ENCODE measurements at places on chromosomes 3 and 15.

DNA sequence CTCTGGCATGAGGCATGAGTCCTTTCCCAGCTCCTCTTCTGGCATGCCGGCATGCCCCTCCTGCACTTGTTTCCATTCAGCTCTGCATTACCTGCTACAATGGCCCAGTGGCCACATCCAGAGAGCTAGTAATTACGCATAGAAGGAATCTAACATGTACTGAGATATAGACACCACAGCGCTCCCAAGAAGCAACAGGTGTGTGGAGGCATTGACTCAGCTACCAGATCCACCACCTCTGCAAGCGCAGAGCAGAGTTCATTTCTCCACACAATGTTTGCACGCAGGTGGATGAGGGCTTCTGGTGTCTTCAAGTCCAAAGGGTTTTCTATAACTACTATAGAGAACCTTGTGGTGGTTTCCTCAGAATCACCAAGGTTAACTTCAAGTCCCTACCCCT is 4.2 kb downstream of the MOBP start:
- DNase-seq = no peak

DNA sequence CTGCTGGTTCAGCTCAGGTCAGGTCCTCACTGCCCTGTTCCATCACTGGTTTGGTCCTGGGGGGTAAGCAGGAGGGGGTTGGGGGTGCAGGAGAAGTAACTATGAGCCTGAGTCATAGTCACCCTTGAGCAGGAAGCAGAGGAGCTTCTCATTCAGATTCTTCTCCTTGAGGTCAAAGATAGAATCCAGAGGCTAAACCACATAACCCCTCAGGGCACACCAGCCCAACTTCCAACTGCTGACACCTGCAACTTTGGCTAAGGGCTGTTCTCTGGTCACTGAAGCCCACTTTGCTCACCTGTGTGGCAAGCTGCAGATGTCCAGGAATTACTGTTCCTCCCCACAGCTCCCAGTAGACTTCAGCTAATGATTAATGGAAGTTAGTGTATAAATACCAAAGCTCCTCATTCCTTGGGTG is 48.8 kb upstream of the LRRFIP2 start:
- peak; percentile 34 for DNase-seq

DNA sequence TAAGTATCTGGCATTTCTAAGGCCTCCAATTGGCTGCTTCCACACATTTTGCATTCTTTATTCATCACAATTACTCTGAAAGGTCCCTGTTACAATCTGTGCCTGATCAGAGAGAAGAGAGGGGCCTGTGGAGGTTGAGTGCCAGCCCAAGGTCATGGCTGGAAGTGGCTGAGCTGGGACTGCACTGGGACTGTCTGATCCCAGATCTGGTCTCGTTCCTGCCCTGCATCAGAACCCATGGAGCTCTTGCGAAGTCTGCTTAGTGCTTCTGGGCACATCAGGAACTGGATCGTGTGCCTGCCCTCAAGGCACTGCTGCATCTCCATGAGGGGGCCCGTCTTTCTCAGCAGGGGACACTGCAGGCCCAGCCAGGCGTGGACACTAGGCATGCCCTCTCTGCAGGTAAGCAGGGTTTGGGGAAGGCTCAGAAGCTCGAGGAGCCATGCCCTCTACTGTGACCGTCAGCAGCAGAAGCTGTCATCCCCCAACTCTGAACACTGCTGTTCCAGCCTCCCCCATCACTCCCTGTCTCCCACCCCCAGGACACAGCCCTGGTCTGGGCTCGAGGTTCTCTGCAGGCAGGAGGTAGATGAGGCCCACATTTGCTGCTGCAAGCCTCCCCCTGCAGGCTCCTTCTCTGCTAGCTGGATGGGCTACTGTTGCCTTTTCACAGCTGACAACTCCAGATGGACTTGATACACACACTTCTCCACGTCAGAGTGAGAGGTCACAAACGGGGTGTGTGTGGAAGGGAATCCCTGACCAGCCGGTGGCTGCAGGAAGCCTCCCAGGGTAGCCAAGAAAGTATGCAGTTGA is 96.5 kb upstream of the PRR23E start:
- no peak for DNase-seq

- DNase-seq = no peak
These were observed 39.4 kb downstream of the SH3BP5 start for GRCh38 chr3:15292765-15293522.

- no peak for DNase-seq
These were observed 338.5 kb downstream of the PTPRG start for GRCh38 chr3:61899700-61900462.

DNA sequence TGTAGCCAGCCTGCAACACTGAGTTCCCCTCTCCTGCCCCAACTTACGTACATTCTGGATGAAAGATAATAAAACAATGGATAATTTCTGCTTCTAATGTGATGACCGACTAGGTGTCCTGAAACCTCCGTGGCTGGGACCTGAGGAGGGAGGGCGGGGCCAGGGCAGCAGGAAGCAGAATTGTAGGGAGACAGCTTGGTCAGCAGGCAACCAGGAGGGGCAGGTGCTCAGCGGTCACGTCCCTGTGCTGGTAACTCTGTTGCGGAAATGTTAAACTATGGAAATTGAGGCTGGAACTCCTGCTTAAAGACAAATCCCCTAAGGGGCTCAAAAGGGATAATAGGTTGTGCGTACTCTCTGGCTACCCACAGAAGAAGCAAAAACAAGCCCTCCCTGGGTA is 30.4 kb downstream of the SLC6A20 start:
- no peak for DNase-seq

- DNase-seq = peak; percentile 60
These were observed 39.6 kb upstream of the TRAK1 start for GRCh38 chr3:42051384-42052131.

- peak; percentile 96 for DNase-seq
These were observed 279.3 kb upstream of the RASGRP1 start for GRCh38 chr15:38843736-38844590.

- DNase-seq = no peak
These were observed 129.0 kb downstream of the MYLK start for GRCh38 chr3:123755085-123755484.

GRCh38 chr3:150407051-150407807 is 869 bp upstream of the TSC22D2 start:
- DNase-seq = peak; percentile 33

- no peak for DNase-seq
These were observed 9.2 kb upstream of the MST1R start for GRCh38 chr3:49912881-49913281.

- DNase-seq = peak; percentile 21
These were observed 44.4 kb upstream of the LARS2 start for GRCh38 chr3:45343947-45344346.

DNA sequence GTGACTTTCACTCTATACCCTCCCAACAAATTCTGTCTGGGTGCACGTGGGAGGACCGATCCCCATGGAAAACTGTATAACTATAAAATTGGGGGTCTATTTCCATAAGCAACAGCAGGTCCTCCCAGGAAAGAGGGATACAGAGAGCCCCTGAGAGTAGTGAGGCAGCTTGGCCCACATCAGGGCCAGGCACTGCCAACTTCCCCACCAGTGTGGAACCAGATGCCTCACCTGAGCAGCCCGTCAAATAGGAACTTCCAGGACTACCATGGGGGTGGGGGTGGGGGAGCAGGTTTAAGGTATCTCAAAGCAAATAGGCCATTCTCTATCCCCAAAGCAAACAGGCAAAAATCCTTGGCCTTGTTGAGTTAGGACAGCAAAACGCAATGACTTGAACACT is 33.3 kb upstream of the DUSP7 start:
- DNase-seq = no peak

DNA sequence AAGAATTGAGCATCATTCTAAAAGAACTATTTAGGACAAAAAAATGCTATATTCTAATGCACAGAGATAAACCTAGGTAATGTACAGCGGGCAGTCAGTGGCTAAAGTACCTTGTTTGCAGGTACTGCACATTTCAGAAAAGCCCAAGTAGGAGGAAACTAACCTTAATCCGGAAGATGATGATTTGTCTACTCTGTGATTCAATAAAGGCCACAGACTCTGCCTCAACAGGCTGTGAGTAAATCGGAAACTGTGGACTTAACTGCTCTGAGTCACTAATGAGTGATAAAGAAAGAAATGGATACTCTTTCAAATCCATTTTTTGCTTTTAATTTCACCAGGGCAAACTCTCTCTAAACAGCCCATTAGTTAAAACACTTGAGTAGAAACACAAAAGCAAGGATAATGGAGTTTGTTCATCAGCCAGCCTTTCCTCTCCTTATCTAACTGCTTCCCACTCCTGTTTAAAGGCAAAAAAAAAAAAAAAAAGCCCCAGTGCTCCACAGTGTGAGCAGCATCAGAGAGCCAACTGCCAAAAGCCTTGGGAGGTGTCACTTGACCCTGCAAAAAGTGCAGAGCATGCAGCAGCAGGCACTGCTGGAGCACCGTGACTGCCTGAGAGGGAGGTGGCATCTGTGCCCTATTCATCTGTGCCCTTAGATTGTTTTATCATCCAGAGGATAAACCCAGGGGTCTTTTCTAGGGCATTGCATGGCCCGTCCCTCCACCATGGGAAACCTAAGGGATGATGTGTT is 187.7 kb downstream of the SATB1 start:
- peak; percentile 61 for DNase-seq

DNA sequence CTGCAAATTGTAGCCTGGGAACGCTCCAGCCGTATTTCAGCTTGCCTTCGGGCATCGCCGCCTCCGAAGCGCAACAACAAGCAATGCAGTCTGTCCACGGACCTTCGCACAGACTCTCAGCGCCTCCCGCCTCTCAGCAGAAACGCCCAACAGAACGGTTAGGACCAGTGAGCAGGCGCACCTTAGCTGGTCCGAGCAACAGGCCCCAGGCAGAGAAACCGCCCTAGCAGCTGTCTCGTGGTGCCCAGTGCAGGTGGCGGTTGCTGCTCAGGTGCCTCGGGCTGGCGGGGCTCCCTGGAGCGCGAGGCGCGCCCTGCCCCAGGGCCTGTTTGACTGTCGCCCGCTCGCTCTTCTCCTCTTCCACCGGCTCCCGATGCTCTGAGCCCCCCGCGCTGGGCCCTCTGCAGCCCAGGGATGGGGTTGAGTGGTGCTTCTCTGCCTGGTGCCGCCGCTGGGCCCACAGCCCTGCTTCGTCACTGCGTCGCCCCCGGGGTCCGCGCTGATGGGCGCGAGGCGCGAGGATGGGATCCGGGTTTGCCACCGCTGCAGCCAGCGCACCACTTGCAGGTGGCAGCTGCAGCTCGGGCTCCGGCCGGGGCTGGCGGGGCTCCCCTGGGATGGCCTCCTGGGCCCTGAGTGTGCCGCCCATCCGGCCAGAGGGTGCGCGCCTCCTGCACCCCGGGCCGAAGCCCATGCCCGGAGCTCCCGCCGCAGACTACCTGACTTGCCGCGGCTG is 268.4 kb upstream of the FRG2C start:
- no peak for DNase-seq

- DNase-seq = no peak
These were observed 42.4 kb downstream of the TIGIT start for GRCh38 chr3:114336122-114336697.

DNA sequence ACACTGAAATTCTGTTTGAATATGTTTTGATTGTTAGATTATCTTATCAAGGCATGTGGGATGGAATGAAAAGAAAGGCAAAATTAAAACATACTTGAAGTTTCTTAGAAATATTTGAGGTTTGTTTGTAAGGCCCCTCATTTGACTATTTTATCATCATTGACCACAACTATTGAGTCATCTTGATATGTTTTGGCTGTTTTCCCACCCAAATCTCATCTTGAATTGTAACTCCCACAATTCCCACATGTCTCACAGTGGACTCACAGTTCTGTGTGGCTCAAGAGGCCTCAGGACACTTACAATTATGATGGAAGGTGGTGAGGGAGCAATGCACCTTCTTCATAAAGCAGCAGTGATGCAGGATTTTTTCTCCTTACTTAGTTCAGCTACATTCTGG is 917.1 kb downstream of the PLOD2 start:
- peak; percentile 94 for DNase-seq

DNA sequence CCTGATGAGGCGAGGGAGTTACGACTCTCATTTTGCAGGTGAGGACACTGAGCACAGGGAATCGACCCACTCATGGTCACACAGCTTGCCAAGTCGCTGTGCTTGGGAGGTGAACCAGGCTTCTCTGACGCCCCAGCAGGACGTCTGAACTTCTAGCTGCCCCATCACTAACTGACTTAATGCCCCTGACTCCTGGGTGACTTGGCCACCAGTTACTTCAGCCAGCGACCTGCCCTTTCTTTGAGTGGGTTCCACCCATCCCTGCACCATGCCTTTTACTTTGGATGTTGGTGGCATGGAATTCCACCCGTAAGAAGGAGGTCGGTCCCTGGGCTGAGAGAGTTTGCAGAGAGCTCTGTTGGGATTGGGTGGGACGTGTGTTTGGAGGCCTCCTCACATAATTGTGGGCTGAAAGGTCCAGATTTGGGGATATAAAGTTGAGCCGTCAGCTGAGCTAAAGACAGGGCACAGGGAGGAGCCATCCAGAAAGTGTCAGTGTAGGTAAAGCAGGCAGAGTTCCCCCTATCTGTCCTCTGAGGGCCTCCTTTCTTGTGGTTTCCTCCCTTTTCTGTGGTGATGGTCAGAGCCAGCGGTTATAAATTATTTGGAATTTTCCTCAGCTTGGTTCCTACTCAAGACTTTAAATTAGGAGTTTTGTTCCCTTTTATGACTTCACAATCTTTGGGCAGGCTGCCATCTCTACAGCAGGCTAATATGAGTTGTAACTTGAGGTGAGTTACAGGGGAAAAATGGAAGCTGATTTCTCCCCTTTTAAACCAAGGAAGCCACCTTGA is 55.0 kb downstream of the FLNB start:
- DNase-seq = peak; percentile 79
